ENCODE measurements at places on chromosomes 2 and 18.

GRCh38 chr2:55232863-55233657 is 572 bp downstream of the RPS27A start:
- DNase-seq, result no peak
- H3K36me3 ChIP-seq, result peaks cover 39% of the 10 kb centered on the region
- H3K4me1 ChIP-seq, result peaks cover 31% of the 10 kb centered on the region
- H3K27ac ChIP-seq, result peak overlapping the region; percentile 96
- H3K4me3 ChIP-seq, result peak overlapping the region; percentile 77

DNA sequence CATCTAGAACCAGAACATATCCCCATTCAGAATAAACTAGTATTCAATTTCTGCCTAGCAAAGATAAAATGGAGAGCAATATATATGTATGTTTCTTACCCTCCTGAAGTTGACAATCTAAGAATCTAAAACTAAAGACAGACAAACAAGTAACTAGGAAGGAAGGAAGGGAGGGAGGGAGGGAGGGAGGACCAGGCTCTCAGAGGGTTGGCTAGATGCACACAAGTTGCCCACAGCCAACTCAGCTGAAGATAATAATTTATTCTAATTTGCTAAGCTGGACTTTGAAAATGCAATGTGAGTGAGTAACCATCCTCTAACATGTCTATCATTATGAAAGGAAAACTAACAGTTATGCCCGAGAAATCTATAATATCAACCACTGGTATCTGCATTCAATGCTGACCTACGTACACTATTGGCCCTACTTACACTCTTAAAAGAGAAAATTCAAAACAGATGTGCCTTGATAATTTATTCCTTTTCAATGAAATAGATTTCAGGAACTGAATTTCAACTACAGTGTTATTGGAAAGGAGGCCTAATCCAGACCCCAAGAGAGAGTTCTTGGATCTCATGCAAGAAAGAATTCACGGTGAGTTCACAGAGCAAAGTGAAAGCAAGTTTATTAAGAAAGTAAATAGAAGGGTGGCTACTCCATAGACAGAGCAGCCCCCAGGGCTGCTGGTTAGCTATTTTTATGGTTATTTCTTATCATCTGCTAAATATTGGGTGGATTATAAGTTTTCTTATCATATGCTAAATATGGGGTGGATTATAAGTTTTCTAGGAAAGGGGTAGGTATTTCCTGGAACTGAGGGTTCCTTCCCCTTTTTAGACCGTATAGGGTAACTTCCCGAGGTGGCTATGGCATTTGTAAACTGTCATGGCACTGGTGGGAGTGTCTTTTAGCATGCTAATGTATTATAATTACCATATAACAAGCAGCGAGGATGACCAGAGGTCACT is 288.5 kb upstream of the SLC39A10 start:
- DNase-seq, result no peak
- no peaks in the 10 kb centered on the region for H3K27me3 ChIP-seq
- H3K36me3 ChIP-seq, result no peaks in the 10 kb centered on the region
- H3K4me1 ChIP-seq, result peaks cover 3% of the 10 kb centered on the region

- H3K27ac ChIP-seq, result no peak overlapping the region
- no peak overlapping the region for H3K4me3 ChIP-seq
- no peaks in the 10 kb centered on the region for H3K27me3 ChIP-seq
- no peaks in the 10 kb centered on the region for H3K36me3 ChIP-seq
- no peaks in the 10 kb centered on the region for H3K4me1 ChIP-seq
These were observed 209.1 kb downstream of the RAD51AP2 start for GRCh38 chr2:17309181-17309580.

- no peak overlapping the region for H3K27ac ChIP-seq
- H3K4me3 ChIP-seq, result no peak overlapping the region
- no peaks in the 10 kb centered on the region for H3K4me1 ChIP-seq
- no peaks in the 10 kb centered on the region for H3K36me3 ChIP-seq
- H3K27me3 ChIP-seq, result no peaks in the 10 kb centered on the region
- DNase-seq, result no peak
These were observed 24.3 kb upstream of the IKZF2 start for GRCh38 chr2:213175673-213176247.

Data from suprapubic skin (tissue), 4 donors.